ENCODE measurements at places on chromosomes 5 and 9. TPM values are rescaled to one million over a fixed set of nuclear protein-coding genes. Genes with fewer than 3 reads are reported as not detected.
A peak's percentile ranks its signal among the peaks of the same experiment; 100 is the strongest.

The PLCXD3 gene
- total RNA-seq = 4.2 TPM

The ADAMTS2 gene
- total RNA-seq = 25.3 TPM

The TIFAB gene
- total RNA-seq = 0.22 TPM

The GRIA1 gene
- 1.4 TPM for total RNA-seq

The CAMK2A gene
- total RNA-seq = 2.5 TPM

The MEIKIN gene
- total RNA-seq = not detected

The CCDC152 gene
- total RNA-seq = 5.2 TPM

DNA sequence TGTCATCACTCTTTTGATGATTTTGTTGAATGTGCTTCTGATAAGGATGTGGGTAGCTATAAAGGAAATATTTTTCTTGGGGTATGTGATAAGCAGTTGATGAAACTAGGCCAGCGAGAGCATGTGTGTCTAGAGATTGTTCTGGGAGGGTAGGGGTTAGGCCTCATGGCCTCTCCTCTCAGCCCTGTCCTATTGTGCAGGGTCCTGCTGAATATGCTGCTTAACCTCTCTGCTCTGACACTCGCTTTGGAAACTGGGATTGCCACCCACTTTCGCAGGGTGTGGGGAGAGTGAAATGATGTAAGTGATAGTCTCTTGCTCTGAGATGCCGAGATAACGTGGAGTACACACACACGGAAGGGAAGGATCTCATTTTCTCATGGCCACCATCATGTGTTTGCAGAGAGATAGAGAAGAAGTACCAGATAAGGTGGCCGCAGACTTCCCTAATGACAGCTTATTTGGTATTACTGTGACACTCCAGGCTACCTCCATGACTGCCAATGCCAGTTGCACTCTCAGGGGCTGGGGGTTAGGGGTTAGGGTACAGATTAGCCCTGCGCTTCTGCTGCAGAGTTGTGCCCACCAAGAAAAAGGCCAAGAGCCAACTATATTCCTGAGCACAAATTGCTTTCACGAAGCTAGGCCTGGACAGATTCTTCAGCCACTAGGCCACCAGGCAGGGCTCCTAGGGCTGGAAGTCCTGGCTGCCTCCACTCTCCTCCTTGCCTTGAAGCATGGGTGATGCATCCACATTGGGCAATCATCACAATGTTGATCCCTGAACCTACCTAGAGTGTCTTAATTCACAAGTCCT is 25.2 kb upstream of the TNFAIP8 start:
- no peak for DNase-seq

GRCh38 chr5:59128646-59129290 is 545.9 kb downstream of the RAB3C start:
- DNase-seq = no peak

GRCh38 chr9:4490705-4491625 is 697 bp downstream of the SLC1A1 start:
- no peak for DNase-seq

DNA sequence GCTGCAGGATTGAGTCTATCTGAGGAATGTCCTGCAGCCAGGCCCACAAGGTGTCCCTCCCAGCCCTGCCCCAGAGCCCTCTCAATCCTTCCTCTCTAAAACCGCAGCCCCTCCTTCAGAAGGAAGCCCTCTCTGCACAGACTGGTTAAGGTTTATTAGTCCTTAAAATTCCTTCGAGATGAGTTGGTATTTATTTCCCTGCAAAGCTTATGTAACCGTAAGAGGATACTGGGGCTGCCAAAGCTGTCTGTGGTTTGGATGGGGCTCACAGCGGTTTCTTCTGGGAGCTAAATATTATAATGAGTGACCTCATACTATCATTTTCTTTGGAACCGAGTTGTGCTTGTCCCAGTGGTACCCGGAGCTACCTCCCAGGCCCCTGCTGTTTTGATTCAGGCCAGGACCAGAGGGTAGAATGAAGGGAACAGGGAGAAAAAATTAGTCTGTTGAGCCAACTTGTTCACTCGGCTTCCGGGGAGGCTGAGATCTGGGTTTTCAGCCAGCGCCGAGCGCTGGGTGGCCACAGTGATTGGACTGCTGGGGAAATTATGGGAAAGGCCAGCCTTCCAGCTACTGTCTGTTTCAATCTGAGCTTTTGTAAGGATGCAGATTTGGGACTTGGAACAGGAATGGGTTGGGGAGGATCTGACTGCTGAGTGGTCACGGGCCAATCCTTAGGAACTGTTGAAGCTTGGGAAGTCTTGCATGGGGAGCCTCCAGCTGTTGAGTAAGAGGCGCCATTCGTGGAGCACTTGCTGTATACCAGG is 107.5 kb downstream of the NDFIP1 start:
- peak; percentile 84 for DNase-seq

- no peak for DNase-seq
These were observed 136.4 kb upstream of the PCSK5 start for GRCh38 chr9:75754080-75754479.

DNA sequence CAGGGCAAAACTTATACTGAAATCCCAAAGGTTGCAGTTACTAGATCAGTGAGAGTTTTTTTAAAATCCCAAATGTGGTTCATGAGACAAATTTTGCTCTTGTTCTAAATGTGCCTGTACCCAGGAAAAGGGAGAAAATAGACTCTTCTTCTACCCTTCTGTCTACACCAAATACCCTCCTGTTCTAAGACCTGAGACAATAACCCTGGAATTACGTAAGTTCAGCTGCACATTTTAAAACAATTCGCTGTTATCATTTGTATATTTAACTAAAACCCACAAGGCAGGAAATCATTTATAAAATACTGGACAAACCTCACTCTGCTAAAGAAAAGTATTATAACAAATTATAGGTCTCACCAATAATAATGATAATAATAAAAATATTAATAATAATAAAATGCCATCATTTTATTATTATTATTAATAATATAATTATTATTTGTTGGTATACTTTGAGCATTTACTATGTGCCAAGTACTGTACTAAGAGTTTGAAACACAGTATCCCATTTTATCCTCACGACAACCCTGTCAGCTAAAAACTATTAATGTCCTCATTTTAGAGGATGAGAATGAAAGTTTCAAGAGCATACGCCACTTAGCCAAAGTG is 49.8 kb upstream of the AFAP1L1 start:
- no peak for DNase-seq

DNA sequence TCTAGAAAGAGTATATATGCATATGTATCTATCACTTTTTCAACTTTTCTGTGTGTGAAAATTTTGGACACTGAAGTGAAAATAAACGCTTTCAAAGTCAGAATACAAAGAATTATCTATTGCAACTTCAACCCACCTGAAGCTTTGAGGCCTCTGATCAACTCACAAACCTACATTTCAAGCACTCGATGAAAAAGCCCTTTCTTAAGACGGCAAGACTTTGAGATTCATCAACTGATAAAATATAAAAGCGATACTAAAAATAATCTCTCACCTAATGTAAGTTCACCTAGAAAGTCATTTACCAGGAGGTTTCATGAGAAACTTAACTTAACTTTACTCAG is 1.2 kb downstream of the GOLPH3 start:
- no peak for DNase-seq

DNA sequence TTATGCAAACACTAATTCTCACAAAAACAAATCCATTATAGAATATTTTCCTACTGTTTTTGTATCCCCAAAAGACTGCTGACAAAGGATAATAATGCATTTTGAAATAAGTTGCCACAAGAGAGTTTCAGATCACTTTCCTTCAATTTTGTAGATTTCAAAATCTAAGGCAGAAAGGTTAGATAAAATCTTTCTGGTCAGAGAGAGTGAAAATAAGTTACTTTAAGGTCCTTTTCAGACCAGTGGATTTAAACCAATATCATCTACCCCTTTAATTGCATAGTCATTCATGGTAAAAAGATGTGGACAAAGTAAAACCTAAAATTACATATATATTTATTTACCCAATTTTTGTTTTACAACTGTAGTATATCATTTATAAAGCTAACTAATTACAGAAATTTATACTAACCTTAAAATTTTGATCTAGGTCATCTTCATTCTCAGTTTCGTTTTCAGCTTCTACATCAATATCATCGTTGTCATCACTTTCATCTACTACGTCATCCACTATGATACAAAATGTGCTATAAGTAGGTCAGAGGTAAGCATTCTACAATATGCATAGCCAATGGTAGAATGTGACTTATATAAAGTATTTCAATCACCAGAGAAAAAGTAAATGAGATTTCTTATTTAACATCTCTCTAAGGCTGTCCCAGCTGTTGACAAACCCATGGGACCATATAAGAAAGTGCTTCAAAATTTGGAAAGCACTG is 95.7 kb downstream of the AGTPBP1 start:
- no peak for DNase-seq

DNA sequence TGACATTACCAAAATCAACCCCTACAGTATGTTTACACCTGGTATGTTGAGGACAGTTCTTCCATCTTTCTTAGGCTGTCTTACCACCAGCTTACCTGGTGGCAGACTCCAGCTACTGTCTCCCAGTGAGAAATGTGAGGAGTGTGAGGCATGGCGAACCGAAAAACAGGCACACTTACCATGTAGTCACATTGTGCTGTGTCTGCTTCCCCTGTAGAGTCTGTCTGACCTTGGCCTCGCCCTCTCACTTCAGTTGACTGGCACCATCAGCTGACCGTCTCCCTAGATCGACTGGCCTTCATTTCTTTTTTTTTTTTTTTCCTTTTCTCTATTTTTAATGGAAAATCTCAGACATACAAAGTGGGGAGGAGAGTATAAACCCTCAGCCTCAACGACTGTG is 4.9 kb downstream of the ACO1 start:
- DNase-seq = no peak

DNA sequence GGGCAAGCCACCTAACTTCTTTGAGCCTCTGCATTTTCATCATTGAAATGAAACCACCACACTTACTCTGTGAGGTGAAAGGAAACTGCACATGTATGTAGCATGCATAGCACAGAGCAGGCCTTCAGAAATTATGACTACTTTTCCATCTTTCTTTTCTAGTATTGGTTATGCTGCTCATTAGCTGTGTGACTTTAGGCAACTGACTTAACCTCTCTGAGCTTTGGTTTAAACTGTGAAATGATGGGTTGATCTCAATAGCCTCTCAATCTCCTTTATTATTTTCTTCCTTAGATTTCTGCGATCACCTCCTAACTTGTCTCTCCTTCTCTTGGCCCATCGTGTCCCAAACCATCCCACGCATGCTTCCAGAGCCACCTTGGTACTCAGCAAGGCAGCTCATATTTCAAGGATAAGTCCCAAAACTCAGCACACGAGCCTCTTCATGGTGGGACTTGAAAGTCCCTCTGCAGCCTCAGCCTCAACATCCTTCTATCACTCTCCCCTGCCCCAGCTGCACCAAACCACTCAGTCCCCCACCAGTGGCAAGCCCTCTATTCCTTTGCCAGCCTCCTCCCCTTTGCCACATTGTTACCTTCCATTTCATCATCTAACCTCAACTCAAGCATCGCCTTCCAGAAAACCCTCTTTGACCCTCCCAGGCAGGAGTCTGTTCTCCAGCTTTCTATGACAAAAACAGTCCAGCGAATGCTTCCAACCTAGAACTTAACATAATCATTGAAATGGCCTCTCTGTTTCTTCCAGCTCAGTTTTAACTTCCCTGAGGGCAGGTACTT is 60.3 kb upstream of the DNAH5 start:
- DNase-seq = no peak

DNA sequence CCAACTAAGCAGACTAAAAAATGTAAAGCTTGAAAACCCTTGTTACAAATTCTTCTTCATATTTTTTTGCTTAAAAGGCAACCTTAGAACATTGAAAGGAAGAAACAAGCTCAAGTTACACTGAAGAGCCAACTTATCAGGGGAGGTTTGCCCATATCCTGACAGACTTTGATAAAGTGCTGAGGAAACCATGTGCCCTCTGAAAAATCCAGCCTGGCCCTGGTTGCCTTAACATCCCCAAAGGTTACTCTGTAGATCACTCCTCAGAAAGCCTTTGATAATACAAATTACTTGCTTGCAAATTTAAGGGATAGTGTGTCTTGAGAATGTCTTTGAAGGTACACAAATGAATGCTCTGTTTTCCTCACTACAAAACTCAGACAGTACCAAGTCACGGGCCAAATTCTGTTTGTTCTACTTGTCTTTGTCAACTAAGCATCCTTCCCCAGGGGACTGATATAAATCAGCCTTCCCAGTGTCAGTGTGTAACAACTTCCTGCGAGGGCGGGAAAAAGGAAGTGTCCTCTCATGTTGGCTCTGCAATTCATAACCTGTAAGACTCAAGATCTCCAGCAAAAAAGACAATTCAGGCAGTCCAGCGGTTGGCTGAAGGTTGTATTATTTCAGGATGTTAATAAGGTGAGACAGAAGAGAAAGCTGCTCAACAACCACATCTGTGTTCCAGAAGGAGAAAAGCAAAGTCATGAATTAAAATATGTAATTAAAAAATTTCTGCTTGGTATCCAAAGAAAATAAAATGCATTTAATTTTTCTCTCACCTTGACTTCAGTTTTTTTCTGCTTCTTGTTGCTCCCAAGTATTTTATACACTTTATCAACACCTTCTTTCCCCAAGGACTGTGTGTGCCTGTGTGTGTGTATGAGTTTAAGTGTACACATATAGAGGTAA is 199.9 kb downstream of the PIK3R1 start:
- no peak for DNase-seq

DNA sequence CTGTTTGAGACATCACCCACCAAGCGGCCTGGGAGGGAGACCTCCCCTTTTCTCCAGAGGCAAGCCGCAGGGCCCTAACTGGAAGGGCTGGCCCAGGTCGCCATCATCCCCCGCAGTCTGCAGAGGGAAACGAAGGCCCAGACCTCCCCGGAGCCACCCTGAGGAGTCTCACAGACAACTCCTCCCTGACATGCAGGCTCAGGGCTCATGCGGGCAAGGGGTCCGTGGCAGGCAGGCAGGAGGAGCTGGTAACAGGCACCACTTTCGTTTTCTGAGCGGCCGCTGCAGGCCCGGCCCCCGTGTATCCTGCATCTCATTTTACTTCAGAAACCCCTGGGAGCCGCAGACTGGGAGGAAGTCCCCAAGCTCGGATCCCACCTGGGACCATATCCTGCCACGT is 192.0 kb upstream of the PPP1R26 start:
- no peak for DNase-seq

DNA sequence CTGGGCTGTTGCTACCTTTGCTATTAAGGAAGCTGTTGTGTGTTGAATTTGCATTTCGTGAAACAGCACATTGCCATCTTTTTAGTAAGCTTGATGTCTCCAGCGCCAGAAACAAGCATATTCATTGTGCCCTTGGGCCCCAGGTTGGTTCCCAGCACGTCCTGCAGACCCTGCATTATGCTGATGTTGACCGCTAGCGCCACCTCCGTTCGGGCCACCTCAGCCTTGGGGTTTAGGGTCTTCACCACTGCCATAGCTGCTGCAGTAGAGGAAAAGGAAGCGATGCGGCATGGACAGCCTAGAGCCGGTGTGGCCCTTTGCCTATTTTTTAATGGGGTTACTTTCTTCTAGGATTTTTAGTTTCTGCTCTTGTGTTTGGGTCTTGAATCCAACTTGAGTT is 23.8 kb upstream of the OTULIN start:
- DNase-seq = no peak
